Pancreas (tissue), 10 donors: ENCODE measurements at places on chromosomes 16 and 17. TPM values are rescaled to one million over a fixed set of nuclear protein-coding genes. Genes with fewer than 3 reads are reported as not detected.

GRCh38 chr16:58584831-58585505, 44.7 kb downstream of the CNOT1 start:
- no peak overlapping the region for H3K4me3 ChIP-seq
- no peak for DNase-seq
- no peak overlapping the region for H3K27ac ChIP-seq
- no peaks in the 10 kb centered on the region for H3K27me3 ChIP-seq
- H3K4me1 ChIP-seq, result no peaks in the 10 kb centered on the region

DNA sequence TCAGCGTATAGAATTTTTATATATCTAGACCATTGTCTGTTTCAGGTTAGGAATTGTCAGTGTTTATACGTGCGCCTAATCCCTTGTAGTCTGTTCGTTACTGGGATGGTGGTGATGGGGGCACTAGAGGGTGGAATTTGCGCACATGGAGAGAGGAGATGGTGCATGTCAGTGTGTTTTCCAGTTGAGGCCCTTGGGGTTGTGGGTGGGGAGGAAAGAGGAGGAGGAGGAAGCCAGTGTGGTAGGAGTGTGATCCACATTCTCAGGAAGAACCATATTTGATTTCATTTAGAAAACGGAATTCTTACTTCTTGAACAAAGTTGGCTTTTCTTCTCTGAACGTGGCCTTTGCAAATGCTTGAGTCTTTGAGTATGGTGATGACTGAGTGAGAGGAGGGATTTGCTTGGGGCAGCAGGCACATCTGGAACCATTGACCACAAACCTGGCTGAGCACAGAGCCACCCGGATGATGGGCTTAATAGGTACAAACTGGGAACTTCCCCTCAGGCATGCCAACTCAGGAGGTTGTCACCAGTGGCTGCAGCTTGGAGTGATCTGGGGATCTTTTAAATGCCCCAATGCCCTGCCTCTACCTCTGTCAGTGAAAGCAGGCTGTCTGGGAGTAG, 98.9 kb downstream of the PRKCB start:
- no peak overlapping the region for H3K4me3 ChIP-seq
- no peak overlapping the region for H3K27ac ChIP-seq
- H3K4me1 ChIP-seq, result no peaks in the 10 kb centered on the region
- DNase-seq, result no peak
- no peaks in the 10 kb centered on the region for H3K36me3 ChIP-seq

The DRC3 gene
- total RNA-seq, result 2.2 TPM

- H3K4me3 ChIP-seq, result no peak overlapping the region
- H3K27ac ChIP-seq, result no peak overlapping the region
- H3K36me3 ChIP-seq, result no peaks in the 10 kb centered on the region
- no peaks in the 10 kb centered on the region for H3K27me3 ChIP-seq
- H3K4me1 ChIP-seq, result no peaks in the 10 kb centered on the region
- DNase-seq, result no peak
These were observed 47.1 kb downstream of the LITAF start for GRCh38 chr16:11539641-11540050.
